Suppressor macrophage (primary cell): ENCODE measurements at places on chromosomes 6 and 20.

DNA sequence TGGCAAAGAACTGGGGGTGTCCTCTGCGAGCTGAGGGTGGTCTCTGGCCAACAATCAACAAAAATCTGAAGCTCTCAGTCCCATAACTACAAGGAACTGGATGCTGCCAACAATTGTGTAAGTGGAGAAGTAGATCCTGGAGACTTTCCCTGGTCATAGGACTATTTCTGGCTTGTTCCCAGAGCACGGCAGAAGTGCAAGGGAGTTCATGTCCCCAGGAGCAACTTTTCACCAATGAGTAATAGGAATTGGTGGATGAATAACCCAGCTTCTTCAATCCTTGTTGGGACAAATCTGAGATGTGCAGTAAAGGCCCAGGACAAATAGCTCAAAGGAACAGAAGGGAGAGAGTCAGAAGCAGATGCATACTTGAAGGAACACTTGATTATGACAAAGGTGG is 95.5 kb downstream of the QRSL1 start:
- no peak for DNase-seq

- DNase-seq = no peak
Observed at GRCh38 chr6:19994909-19995308, 157.7 kb downstream of the ID4 start.

DNA sequence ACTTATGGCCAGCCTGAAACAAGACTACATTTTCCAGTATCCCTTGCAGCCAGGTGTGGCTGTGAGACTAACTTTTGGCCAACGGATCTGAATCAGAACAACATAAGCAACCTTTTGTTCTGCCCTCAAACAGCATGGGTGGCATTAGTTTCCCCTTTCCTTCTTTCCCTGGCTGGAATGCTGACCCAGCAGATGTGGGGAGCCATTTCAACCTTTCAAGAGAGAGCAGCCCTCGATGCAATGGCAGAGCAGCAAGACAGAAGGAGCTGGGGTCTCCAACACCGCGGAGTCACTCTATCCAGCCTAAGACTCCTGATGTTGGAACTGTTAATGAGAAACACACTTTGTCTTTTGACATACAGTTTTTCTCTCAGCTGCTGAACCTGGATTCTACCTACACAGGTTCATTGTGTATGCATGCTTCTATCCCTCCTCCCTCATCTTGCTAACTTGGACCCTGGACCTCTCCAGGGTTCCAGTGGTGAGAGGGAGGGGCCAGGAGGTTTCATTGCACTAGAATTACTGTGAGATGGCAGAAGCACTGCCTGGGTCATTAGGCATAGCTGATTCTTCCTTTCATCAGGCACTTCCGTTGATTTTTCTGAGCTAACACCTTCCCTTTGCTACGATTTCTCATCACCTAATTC is 28.8 kb upstream of the DDR1 start:
- DNase-seq = no peak

DNA sequence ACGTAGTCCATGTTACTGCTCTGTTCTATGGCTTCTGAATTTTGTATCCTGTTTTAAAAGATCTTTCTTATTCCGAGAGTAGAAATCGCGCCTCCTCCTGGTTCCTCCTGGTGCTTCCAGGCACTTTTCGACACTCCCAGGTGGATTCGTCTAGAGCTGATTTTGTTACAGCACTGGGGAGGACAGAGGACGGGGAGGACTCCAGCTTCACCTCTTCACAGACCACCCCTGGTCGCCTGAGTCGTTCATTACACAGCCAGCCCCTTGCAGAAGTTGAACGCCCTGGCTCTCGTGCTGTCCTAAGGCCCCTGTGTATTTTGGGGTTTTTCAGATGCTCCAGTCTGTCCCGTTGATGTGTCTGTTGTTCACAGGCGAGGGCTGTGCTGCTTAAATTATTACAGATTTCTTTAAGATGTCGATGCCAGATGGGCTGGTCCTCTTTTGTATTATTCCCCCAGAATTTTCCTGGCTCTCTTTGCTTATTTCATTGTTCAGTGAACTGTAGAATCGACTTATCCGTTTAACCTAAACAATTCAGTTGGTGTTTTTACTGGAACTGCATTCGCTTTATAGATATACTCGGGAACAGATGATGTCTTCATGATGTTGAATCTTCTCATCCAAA is 30.5 kb downstream of the COL20A1 start:
- DNase-seq = no peak

GRCh38 chr6:123316733-123317323 is 319.9 kb downstream of the TRDN start:
- DNase-seq = peak; percentile 39

- DNase-seq = no peak
Observed at GRCh38 chr6:100209323-100210136, 215.5 kb upstream of the MCHR2 start.

- no peak for DNase-seq
Observed at GRCh38 chr6:110687326-110687725, 127.9 kb downstream of the CDK19 start.

- peak; percentile 51 for DNase-seq
Observed at GRCh38 chr20:35122756-35123405, 24.3 kb downstream of the EDEM2 start.

- DNase-seq = no peak
Observed at GRCh38 chr20:32514760-32515159, 70.4 kb downstream of the NOL4L start.

GRCh38 chr20:1900321-1900801 is 5.2 kb downstream of the SIRPA start:
- DNase-seq = no peak

GRCh38 chr6:29887330-29887818 is 55.0 kb upstream of the HLA-A start:
- peak; percentile 42 for DNase-seq

DNA sequence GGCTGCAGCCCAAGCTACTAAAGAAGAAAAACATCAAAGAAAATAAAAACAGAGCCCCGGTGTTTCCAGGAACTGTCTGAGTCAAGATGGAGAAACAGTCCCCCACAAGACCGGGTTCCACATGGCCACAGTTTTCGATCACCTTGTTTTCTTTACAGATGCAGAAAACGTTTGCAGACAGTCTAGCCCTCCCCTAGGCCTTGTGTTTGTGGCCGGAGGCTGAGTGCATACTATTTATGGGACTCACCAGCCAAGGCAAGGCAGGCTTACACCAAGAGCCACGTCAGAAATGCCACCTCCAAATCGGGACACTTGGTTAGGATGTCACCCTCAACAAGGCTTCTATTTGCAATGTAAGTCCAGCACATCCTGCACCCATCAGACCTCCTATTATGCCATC is 97.3 kb downstream of the BMP7 start:
- no peak for DNase-seq

GRCh38 chr6:73969971-73970970 is 274.3 kb downstream of the CD109 start:
- peak; percentile 5 for DNase-seq

- peak; percentile 79 for DNase-seq
Observed at GRCh38 chr20:63740627-63741353, 1.2 kb downstream of the SLC2A4RG start.

GRCh38 chr6:4358414-4359107 is 223.2 kb upstream of the ECI2 start:
- peak; percentile 94 for DNase-seq

GRCh38 chr6:28659250-28659566 is 133.5 kb downstream of the GPX5 start:
- DNase-seq = no peak

DNA sequence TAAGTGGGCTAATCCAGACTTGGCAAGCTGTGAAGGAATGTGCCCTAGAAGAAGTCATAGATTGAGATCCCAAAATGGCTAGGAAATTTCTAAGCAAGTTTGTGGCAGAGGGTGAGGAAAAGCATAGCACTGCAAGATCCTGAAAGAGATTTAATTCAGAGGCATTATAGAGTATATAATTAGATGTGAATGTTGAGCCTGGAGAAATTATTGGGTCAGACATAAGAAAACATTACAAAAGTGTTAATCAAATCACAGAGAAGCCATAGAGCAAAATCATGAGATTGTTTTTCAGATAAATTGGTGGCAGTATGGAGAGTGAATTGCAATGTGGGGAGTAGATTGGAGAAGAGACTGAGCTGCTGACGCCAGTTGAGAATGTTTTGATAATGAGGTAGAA is 90.0 kb downstream of the CD2AP start:
- DNase-seq = no peak

DNA sequence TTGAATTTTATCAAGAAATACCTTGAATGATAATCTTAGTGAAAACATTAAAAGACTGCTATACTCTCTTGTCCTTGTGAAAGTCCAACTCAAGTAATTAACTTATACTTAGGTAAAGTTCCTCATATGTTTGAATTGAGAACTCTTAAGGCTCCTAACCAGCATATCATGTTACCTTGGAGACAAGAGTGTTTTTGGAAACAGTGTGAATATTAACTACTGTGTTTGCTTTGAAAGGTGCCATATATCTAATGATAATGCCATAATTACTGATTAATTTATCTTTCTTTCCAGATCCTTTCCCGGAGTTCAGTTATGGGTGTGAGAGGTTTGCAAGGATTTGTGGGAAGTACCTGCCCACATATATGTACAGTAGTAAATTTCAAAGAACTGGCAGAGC is 10.5 kb downstream of the FAM120B start:
- DNase-seq = no peak

GRCh38 chr6:84457276-84457675 is 229.8 kb upstream of the CEP162 start:
- no peak for DNase-seq

DNA sequence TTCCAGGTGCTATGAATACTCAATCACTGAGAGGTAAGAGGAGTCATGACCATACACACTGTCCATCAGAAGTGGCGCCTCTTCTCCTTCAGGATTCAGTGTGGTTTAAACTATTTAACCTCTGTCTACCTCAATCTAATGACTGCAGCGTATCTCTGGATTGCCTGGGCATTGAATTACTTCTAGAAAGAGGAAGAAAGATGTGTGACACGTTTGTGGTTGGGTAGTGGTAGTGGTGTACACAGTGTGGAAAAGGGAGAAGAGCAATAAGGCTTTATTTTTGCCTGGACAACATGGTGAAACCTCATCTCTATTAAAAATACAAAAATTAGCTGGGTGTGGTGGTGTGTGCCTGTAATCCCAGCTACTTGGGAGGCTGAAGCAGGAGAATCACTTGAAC is 38.0 kb upstream of the ECHDC1 start:
- DNase-seq = peak; percentile 9

DNA sequence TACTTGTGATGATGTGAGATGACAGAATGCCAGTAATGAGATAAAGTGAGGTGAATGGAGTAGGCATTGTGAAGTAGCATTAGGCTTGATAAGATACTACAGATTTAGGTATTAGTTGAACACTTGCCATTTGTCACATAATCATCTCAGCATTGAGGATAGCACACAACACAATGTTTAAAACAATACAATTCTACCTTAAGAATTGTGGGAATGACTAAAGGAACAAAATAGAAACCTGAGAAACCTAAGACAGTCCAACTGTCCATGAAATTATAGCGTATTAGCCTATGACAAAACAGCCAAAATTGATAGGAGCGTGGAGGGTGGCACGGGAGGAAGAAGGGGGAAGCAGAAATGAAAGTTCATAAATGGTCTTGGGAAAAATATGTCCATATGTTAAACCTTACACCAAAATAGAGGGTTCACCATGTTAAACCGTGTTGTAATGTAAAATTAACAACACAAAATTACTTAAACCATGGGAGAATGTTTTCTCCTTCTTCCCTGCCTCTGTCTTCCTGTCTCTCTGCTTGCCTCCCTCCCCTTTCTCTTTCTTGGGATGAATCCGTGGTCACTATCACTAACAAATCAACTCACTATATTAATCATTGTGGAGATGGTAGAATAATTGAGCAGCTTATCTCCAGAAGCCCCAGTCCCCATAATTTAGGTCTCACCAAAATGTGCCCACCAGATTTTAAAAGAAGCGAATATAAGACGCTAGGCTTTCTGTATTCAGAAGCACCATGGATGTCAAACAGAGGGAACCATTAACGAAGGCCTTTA is 33.0 kb upstream of the HFE start:
- peak; percentile 33 for DNase-seq

DNA sequence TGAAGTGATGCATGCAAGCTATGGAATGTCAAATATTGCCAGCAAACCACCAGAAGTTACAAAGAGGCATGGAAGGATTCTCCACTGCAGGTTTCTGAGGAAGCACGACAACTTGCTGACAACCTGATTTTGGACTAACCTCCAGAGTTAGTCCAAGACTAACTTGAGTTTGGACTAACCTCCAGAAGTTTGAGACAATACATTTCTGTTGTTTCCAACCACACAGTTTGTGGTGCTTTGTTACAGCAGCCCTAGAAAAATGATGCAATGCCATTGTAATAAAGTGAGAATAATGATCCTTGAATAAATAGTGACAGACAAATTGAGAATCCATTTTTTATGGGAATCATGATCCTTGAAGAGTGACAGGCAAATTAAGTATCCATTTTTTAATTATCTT is 169.9 kb upstream of the HDDC2 start:
- no peak for DNase-seq

GRCh38 chr6:159008656-159009288 is 8.8 kb upstream of the RSPH3 start:
- peak; percentile 67 for DNase-seq

- peak; percentile 88 for DNase-seq
Observed at GRCh38 chr20:50272030-50272723, 81.5 kb downstream of the CEBPB start.

- DNase-seq = no peak
Observed at GRCh38 chr6:137827977-137828810, 38.9 kb upstream of the TNFAIP3 start.

GRCh38 chr20:40197691-40198090 is 491.3 kb downstream of the MAFB start:
- DNase-seq = peak; percentile 74

DNA sequence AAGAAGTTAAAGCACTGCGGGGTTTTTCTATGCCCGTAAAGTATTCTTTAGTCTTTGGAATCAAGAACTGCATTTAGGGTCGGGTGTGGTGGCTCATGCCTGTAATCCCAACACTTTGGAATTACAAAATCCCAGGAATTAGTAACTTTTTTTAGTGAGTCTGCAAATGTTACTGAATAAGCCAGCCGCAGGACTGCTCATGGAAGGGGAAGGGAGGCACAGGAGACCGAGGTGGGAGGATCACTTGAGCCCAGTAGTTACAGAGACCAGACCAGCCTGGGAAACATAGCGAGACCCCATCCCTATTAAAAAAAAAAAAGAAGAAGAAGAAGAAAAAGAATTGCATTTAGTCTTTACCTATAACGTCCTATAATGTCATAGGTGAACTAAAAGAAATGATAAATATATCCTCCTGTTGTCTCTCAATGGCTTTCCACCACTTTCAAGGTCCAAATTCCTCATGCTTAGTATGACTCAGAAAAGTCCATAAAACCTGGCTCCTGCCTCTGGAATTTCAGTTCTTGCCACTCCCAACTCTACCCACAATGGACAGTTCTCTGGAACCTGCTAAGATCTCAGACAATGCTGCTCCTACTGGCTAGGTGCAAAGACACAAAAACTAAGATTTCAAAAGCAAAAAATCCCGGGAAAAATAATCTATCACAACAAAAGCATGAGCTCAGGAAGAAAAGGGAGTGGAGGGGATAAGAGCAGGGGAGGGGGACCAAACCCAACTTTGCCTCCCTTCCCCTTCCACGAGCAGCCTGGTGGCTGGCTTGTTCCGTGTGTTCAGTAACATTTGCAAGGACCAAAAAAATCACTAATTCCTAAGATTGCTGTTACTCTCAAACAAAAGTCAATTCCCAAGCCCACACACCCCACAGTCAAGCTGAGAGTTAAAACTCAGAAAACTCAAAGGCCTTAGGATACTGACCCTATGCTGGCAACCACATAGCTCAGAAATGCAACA is 39.0 kb downstream of the B4GALT5 start:
- no peak for DNase-seq

GRCh38 chr6:15832841-15833240 is 170.0 kb upstream of the DTNBP1 start:
- DNase-seq = no peak

- no peak for DNase-seq
Observed at GRCh38 chr6:130466748-130467061, 100.9 kb downstream of the TMEM200A start.
